Esophagus (tissue), 2 donors: ENCODE measurements at places on chromosomes 5 and 9. TPM values are rescaled to one million over a fixed set of nuclear protein-coding genes. Genes with fewer than 3 reads are reported as not detected.

LRSAM1 gene
- 10.7 TPM for polyA plus RNA-seq

FBP2 gene
- not detected for polyA plus RNA-seq

MTAP gene
- polyA plus RNA-seq, result 11.5 TPM

CCDC192 gene
- not detected for polyA plus RNA-seq

CCDC152 gene
- polyA plus RNA-seq, result 0.16 TPM

ENTPD8 gene
- polyA plus RNA-seq, result 0.04 TPM

CMYA5 gene
- polyA plus RNA-seq, result 0.55 TPM

NNT gene
- 13.4 TPM for polyA plus RNA-seq

SRD5A1 gene
- 25.6 TPM for polyA plus RNA-seq

DAPK1 gene
- polyA plus RNA-seq, result 2.9 TPM

RGS7BP gene
- 0.02 TPM for polyA plus RNA-seq

CDH9 gene
- polyA plus RNA-seq, result not detected

PCDHB8 gene
- 0.04 TPM for polyA plus RNA-seq

HTR4 gene
- polyA plus RNA-seq, result 0.02 TPM

RANBP17 gene
- 0.26 TPM for polyA plus RNA-seq

NME5 gene
- polyA plus RNA-seq, result 0.39 TPM

PPP2R2B gene
- polyA plus RNA-seq, result 0.78 TPM

C5orf63 gene
- polyA plus RNA-seq, result 4.1 TPM

LHX2 gene
- polyA plus RNA-seq, result not detected

RNF183 gene
- polyA plus RNA-seq, result 2.3 TPM

PCA3 gene
- 0.06 TPM for polyA plus RNA-seq

ANXA2R gene
- 2.3 TPM for polyA plus RNA-seq

PTCD2 gene
- polyA plus RNA-seq, result 3.2 TPM

GLRA1 gene
- polyA plus RNA-seq, result not detected

CTXN3 gene
- polyA plus RNA-seq, result 0.04 TPM

INSYN2B gene
- polyA plus RNA-seq, result 0.01 TPM

EQTN gene
- not detected for polyA plus RNA-seq

ANKDD1B gene
- 0.15 TPM for polyA plus RNA-seq

SPATA6L gene
- polyA plus RNA-seq, result 2.8 TPM

SMIM15 gene
- polyA plus RNA-seq, result 36.1 TPM

HEMGN gene
- polyA plus RNA-seq, result not detected

SETD9 gene
- polyA plus RNA-seq, result 3.7 TPM

UHRF2 gene
- polyA plus RNA-seq, result 13.7 TPM
